A549 treated with Hydrocortisone at 1 μM for 4 hours (cell line): ENCODE measurements at places on chromosomes 5 and 9. TPM values are rescaled to one million over a fixed set of nuclear protein-coding genes. Genes with fewer than 3 reads are reported as not detected.

ADRA1B gene
- total RNA-seq, result 19.3 to 23.5 TPM (median 21.5 TPM) in 5 replicates

ELAVL2 gene
- total RNA-seq, result 0.02 to 0.05 TPM (median 0.02 TPM) in 3 of 5 replicates, not detected in the others

COL27A1 gene
- total RNA-seq, result 8.2 to 9.9 TPM (median 8.2 TPM) in 5 replicates

PCDHA12 gene
- 2.7 to 3.6 TPM (median 2.8 TPM) in 5 replicates for total RNA-seq

PCDHGC5 gene
- total RNA-seq, result 0.02 TPM in 1 of 5 replicates, not detected in the others

KIF4B gene
- 0.02 to 0.06 TPM (median 0.03 TPM) in 4 of 5 replicates, not detected in the other for total RNA-seq

SERF1A gene
- 0.58 to 2.2 TPM (median 1.2 TPM) in 5 replicates for total RNA-seq

ZBED3 gene
- total RNA-seq, result 3.4 to 4.7 TPM (median 4.2 TPM) in 5 replicates
